ENCODE measurements at places on chromosomes 2 and 18. TPM values are rescaled to one million over a fixed set of nuclear protein-coding genes. Genes with fewer than 3 reads are reported as not detected.

IL1RL1 gene
- total RNA-seq = under 0.01 TPM

LRP1B gene
- under 0.01 TPM for total RNA-seq

GTF3C2 gene
- 49.5 TPM for total RNA-seq

CD8A gene
- total RNA-seq = not detected

KCNG2 gene
- total RNA-seq = not detected

CBLN2 gene
- total RNA-seq = not detected

CIB4 gene
- not detected for total RNA-seq

FAM228A gene
- total RNA-seq = not detected

CMPK2 gene
- 1.1 TPM for total RNA-seq

CNDP1 gene
- total RNA-seq = not detected

CIDEA gene
- not detected for total RNA-seq

NT5C1B gene
- total RNA-seq = not detected

CDH2 gene
- 220 TPM for total RNA-seq

CACNB4 gene
- total RNA-seq = 0.13 TPM

DES gene
- total RNA-seq = 30.6 TPM

DCC gene
- not detected for total RNA-seq

ANKMY1 gene
- 7.4 TPM for total RNA-seq

DYNAP gene
- total RNA-seq = not detected

FAM237A gene
- not detected for total RNA-seq

CEBPZOS gene
- 20.2 TPM for total RNA-seq

PRSS56 gene
- total RNA-seq = not detected

ANKRD62 gene
- total RNA-seq = not detected

M1AP gene
- total RNA-seq = 1.3 TPM

LRRC30 gene
- total RNA-seq = not detected

MIB1 gene
- 19.1 TPM for total RNA-seq

PCARE gene
- total RNA-seq = not detected

PDIA6 gene
- 128 TPM for total RNA-seq

SPP2 gene
- total RNA-seq = not detected

SPC25 gene
- total RNA-seq = 12.7 TPM

MLPH gene
- total RNA-seq = 114 TPM

CD8B gene
- total RNA-seq = not detected

CCDC141 gene
- total RNA-seq = under 0.01 TPM

AFF3 gene
- 7.4 TPM for total RNA-seq

RETREG2 gene
- total RNA-seq = 40.6 TPM
